ENCODE measurements at places on chromosomes 6 and 20.

DNA sequence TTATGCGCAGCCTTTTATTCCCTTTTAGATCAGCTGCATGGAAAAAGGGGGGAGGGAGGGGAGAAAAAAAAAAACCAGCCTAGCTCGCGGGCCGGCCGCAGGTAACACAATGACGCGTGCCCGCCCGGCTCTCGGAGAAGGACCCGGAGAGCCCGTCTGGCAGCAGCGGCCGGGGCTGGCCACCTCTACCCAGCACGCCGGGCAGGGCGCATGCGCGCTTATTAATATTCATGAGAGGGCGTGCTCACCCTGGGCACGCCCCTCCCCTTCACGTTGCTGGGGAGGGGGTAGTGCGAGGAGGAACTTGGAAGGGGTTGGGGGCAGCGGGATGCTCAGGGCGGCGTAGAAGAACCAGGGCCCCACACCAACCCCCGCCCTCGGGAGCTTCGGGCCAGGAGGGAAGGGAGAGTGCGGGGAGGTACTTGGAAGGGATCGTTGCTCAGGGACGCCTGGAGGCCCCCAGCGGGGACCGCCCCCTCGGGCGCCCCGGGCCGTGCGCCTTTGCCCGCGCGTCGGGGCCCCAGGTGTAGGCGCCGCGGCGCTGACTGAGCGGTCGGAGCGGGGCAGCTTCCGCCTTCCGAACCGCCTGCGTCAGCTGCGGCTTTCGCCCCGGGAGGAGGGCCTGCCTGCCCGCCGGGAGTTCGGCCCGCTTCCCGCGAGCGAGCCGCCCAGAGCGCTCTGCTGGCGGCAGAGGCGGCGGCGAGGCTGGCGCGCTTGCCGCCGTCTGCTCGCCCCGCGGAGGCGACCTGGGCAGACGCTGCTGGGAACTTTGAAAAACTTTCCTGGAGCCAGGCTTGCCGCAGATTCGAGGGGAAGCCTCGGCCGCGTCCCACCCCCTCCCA, at the start of gene JAG1:
Gene JAG1 (minus strand): TSS at position 158 of the 842 bp plus-strand sequence. CDS start 469 bp downstream, outside the sequence.
- ATAC-seq: peak; percentile 70

- ATAC-seq: no peak
Measured at GRCh38 chr6:101572627-101573026, 179.1 kb downstream of the GRIK2 start.

DNA sequence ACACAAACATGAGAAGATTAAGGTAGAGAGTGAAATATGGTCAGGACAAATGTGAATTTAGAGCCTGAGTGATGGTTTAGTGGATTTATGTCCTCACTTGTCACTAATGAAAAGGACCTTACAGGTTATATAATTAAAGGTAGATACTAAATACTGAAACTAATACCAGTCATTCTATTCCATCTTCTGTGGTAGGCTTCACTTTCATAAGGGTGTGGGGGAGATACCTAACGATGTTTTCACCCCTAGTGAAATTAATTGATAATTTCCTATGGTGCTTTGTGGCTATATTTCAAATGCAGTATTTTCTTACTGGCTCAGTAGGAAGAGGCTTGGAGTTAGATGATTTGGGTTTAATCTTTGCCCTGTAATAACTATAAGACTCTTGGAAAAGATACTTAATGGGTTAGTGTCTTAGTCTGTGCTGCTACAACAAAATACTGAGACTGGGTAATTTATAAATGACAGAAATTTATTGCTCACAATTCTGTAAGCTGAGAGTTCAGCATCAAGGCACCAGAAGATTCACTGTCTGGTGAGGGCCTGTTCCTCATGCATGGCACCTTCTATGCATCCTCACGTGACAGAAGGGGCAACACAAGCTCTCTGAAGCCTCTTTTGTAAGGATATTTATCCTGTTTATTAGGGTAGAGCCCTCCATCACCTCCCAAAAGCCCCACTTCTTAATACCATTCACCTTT, 21.3 kb downstream of the RNF217 start:
- ATAC-seq: no peak

GRCh38 chr6:114218437-114219340, 124.1 kb downstream of the HS3ST5 start:
- no peak for ATAC-seq

DNA sequence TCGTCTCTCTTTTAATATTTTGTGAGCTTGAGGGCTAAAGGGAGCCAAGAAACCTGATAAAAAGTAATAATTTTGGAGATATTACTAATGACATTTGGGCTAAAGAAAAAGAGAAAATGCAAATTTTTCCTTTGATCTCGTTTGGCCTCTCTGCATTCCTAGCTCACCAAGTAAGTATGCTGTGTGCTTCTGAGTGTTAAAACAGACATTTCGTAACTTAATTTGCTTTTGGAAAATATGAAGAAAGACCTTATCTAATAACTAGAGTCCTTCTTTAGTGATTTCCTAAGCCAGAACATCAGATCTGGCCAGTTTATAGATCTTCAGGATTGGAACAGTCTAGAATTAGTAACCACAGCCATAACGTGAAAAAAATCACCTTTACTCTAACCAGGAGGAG, 872.9 kb upstream of the SLC35B3 start:
- no peak for ATAC-seq

GRCh38 chr6:63440057-63440456, 120.3 kb upstream of the LGSN start:
- ATAC-seq: no peak

- no peak for ATAC-seq
Measured at GRCh38 chr20:37457921-37458320, 63.1 kb upstream of the NNAT start.

GRCh38 chr6:125806813-125807212, 16.1 kb downstream of the NCOA7 start:
- ATAC-seq: no peak

- ATAC-seq: no peak
Measured at GRCh38 chr6:44442833-44443444, 55.4 kb downstream of the CDC5L start.

DNA sequence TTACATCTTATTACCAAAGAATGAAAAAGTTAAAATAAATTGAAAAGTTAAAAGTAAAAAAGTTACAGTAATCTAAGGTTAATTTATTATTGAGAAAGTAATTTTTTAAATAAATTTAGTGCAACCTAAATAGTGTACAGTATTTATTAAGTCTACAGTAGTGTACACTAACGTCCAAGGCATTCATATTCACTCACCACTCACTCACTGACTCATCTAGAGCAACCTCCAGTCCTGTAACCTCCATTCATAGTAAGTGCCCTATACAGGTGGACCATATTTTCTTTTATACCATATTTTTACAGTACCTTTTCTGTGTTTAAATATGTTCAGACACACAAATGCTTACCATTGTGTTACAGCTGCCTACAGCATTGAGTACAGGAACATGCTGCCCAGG, 624.7 kb upstream of the NOX3 start:
- no peak for ATAC-seq
